ENCODE measurements at places on chromosomes 12 and 14.

- DNase-seq: peak; percentile 50
Measured at GRCh38 chr12:51270951-51271518, 820 bp upstream of the SMAGP start.

- no peak for DNase-seq
Measured at GRCh38 chr12:1919763-1920162, 1.3 kb upstream of the CACNA2D4 start.

DNA sequence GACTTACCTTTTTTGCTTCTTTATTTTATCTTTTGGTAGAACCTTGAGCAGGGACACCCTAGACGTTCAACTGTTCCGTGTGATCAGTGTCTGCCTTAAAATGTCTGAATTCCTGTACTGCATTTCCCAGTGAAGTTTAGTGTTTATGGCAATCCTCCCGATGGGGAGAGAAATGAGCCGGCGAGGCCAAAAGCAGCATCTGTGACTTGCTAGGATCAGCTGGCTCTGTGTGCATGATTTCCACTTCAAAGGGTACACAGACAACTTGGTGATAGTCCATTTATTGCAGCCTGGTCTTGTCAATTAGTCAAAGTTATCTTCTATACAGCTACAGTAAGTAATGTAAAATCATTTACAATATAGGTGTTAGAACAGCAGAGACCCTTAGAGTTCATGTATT is 768.5 kb downstream of the DIO2 start:
- DNase-seq: no peak

- DNase-seq: no peak
Measured at GRCh38 chr12:117060929-117061305, 38.3 kb downstream of the TESC start.

GRCh38 chr14:54894995-54895394 is 7.6 kb downstream of the GCH1 start:
- DNase-seq: peak; percentile 57

GRCh38 chr14:36529062-36529461 is 9.0 kb upstream of the NKX2-1 start:
- DNase-seq: no peak

GRCh38 chr12:43480591-43480990 is 71.4 kb downstream of the ADAMTS20 start:
- DNase-seq: no peak

DNA sequence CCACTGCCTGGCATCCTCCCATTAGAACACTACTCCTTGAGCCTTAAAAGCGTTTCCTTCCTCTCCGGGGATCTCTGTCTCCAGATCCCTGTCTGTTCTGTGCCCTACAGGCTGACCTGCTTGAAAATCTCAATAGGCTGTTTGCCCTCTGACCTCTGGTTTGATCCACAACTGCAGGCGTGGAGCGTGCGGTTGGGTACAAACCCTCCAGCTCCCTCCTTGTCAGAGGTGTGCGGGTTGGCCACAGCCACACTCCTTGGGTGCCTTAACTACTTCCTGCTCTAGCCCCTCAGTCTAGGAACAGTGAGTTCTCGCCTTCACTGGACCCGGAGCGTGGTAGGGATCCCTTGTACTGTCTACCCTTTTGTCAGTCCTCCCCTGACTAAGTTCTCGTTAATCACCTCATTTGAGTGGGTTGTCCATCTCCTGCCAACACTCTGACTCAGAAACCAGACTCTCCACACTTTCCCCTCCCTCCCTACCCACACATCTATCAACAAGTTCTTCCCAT is 33.1 kb downstream of the CMKLR1 start:
- no peak for DNase-seq

DNA sequence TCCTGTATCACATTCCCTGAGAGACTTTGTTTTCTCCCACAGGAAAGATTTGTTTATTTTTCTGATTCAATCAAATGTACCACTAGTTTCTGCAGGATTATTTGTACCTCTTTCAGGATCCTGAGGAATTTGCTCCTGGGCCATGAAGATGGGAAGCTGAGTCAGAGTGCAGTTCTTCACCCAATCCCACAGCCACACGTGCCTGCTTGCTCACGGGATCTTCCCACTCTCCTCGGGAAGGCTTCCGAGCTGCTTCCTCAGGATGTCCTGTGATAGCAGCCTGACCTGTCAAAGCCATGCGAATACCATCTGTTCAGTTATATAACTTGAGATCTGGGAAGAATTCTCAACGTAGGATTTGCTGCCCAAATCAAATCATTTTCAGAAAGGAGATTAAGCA is 41.8 kb upstream of the HIF1A start:
- peak; percentile 36 for DNase-seq

GRCh38 chr14:103094406-103095209 is at the start of gene EXOC3L4:
TSS of gene EXOC3L4 (plus strand) at chr14:103094725. CDS start at chr14:103100220, 5,495 bp downstream.
- DNase-seq: no peak

DNA sequence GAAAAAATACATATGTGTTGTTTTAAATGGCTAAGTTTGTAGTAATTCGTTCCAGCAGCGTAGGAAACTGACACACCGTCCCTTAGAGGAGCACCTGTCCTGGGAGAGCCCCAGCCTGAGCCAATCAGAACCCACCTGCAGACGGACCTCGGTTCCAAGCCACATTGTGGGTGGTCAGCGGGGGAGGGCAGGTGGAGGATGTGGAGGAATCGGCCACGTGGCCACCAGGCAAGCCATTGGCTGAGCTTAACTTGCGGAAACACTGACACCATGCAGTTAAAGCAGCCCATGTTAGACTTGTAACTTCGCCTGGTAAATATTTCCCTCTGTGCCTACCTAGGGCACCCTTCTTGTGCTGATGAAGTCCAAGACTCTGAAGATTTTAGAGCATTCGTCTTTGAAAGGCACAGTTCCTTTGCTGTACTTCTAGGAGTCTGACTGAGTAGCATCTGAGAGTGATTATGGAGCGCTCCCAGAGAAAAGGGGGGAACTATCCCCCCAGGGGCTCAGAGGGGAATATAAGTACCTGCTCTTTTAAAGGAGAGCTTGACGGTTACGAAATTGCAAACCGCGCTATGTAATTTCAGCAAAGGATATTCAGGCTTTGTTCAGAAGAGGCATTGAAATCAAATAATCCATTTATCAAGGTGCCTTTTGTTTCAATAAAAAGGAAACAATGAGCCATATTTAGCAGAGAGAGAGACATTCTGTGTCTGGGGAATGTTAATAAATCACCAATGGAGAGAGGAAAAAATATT is 135.7 kb downstream of the TMEM132C start:
- peak; percentile 94 for DNase-seq

- DNase-seq: peak; percentile 56
Measured at GRCh38 chr12:50197297-50197727, 30.1 kb upstream of the CERS5 start.

- no peak for DNase-seq
Measured at GRCh38 chr12:114976959-114977358, 293.0 kb upstream of the TBX3 start.

- no peak for DNase-seq
Measured at GRCh38 chr12:64685050-64685449, 74.2 kb downstream of the GNS start.

Measured in NCI-H69 (cell line).